ENCODE measurements at places on chromosomes 2 and 18. TPM values are rescaled to one million over a fixed set of nuclear protein-coding genes. Genes with fewer than 3 reads are reported as not detected.
A peak's percentile ranks its signal among the peaks of the same experiment; 100 is the strongest.

- DNase-seq: no peak
Measured at GRCh38 chr2:75311993-75312392, 112.7 kb upstream of the TACR1 start.

DNA sequence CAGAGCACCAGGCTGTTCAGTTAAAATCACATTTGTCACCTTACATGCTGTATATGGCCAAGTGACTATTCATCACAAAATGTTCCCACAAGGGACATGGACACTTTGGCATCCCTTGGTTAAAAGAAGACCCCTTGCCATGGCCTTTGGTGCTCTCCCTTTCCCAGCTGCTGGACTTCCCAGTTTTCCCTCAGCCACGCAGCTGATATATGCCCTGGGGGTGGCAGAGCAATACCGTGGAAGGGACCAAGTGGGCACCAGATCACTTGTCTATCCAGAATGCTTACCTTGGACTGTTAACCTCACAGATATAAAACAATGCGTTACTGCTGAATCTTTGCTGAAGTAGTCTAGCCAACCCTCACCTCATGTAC is 35.3 kb downstream of the PAIP2B start:
- DNase-seq: no peak

DNA sequence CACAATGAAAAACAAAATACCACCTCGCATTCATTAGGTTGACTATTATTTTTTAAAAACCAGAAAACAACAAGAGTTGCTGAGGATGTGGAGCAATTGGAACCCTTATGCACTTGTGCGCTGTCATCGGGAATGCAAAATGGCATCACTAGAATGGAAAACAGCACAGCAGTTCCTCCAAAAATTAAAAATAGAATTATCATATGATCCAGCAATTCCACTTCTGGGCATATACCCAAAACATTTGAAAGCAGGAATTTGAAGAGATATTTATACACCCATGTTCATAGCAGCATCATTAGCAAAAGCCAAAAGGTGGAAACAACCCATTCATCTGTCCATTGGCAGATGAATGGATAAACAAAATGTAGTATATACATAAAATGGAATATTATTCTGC is 11.9 kb upstream of the NMUR1 start:
- DNase-seq: no peak

DNA sequence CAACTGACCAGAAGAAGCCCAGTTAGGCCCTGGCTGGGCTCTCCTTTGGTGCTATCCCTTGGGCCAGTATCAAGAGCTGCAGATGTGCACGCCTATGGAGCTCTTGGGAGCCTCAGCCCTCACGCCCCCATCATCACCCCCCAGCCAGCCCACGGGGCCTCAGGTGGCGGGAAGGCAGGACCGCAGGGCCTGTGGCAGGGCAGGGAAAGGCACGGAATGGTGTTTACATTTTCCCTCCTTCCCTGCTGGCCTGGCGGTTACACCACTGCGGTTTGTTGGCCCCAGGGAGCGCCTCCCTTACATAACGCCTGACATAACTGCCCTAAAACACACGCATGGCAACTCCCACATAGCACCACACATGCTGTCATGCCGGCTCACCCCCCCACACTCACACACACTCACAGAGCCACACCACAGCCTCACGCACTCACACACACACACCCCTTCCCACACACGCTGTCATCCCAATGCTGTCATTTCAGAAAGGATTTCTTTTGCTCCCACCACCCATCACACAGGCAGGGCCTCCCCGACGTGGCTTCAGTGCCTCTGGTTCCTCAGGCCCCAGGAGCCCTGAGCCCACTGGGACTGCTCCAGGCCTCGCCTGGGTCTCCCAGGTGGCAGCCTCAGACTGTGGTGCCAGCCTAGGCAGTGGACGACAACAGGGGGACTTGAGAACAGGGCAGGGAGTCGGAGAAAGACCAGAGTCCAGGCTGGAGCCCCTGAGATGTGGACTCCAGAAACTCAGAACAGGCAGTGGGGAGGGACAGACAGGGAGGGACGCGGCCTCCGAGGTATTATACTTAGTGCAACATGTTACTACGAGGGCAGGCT is 15.7 kb downstream of the ZFP36L2 start:
- peak; percentile 82 for DNase-seq

DNA sequence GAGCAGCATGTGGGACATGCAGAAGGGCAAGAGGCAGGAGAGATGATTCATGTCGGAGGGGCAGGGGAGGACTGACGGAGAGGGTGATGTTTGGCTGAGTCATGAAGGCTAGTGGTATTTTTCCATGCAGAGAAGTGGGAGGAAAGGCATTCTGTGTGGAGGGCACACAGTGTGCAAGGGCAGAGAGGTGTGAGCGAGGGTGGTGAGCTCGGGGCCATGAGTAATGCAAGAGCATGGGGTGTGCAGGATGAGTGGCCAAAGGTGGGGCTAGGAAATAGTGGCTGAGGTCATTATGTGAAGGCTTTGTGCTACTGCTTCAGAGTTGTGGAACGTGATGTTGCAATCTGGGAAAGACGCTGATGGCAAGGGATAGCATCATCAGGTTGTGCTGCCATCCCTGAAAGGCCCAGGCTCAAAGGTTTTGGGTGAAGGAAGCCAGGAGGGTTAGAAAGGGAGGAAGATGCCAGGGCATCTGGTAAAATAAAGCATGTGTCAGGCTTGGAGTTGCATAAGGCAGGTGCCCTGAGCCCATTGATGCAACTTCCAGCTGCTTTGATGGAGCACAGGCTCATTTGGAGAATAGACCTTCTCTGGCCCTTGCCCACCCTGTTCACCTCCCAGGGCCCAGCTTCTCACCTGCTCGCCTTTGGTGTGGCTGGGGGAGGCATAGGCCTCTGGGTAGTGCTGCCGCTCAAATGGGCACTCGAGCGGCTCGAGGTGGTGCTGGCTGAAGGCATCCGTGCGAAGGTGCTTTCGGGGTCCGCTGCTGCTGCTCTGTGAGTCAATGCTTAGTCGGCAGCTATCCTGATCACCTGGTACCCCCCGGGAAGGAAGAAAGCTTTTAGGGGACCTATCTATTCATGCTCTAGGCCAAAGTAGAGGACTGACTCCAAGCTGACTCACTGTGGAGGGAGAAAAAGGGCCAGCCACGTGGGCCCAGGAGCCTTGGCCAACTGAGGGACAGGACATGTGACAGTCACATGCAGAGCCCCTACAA is 37.5 kb downstream of the PAX8 start:
- DNase-seq: peak; percentile 87

DNA sequence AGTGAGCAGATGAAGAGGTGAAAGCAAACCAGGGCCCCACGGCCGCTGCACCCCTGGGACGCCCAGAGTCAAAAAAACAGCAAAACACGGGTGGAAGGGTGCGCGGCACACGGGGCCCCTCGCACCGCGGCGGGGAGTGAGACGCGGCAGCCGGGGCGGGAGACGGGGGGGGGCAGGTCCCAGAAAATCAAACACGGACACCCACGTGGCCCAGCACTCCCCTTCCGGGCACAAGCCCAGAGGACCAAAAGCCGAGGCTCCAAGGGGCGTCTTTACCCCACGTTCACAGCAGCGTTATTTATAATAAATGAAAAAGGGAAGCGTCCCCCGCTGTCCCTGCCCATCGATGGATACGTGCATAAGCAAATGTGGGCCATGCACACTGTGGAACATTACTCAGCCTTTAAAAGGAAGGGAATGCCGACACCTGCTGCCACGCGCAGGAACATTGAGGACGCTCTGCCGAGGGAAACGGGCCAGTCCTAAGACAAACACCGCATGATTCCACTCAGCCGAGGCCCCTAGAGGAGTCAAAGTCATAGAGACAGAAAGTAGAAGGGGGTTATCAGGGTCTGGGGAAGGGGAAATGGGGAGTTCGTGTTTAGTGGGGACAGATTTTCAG is 677 bp upstream of the COPS9 start:
- no peak for DNase-seq

DNA sequence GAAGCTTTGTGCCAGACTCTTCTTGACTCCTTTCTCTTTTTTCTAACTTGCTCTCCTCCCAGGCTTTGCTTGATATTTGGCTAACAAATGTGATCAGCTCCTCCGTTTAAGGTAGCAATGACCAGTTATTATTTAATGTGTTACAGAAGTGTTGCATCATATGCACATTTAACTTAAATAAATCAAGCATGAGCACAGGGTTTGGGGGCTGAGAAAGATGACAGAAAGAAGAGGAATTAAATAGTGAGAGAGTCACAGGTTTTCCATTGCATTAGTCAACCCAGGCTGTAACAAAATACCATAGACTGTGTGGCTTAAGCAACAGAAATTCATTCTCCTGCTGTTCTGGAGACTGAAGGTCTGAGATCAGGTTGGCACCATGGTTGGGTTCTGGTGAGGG is 343.8 kb downstream of the RPRM start:
- DNase-seq: no peak

DNA sequence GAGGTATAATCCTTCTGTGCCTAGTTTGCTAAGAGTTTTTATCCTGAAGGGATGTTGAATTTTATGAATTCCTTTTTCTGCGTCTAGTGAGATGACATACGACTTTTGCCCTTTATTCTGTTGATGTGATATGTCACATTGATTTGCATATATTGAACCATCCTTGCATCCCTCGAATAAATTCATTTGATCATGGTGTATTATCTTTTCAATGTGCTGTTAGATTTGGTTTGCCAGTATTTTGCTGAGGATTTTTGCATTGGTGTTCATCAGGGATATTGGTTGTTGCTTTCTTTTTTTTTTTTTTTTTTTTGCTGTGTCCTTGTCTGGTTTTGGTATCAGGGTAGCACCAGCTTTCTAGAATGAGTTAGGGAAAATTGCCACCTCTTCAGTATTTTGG is 9.1 kb downstream of the GCC2 start:
- no peak for DNase-seq

- DNase-seq: no peak
Measured at GRCh38 chr2:218569661-218570500, 1.2 kb downstream of the CNOT9 start.

DNA sequence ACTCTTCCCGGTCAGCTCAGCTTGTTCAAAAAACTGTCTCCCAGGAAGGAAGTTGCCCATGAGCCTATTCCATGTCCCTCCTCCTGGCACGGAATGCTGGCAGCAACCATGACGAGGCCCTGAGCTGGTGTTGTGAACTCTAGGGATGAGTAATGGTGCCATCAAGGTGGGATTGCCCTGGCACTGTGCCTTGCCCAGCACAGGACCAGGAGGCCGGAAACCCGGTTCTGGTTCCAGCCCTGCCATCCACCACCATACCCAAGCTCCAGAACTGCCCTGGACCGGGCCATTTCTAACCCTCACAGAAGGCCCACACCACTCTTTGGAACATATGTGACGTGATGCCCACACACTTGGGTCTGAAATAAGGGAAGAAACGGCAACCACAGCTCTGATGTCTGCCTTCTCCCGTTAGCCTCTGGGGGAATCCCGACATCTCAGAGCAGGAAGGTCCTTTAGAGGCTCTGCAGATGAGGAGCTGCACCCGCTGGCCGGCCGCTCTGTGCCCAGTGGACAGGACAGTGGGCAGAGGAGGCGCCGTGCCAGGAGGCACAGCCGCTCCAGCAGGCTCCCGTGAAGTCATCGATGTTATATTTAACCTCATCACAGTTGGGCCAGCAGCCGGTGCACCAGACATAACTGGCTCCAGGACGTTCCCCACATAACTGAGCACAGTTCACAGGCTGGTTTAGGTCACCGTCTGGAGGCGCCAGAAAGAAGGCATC is 462.1 kb upstream of the ID2 start:
- peak; percentile 87 for DNase-seq

- no peak for DNase-seq
Measured at GRCh38 chr2:27006602-27007415, 26.0 kb upstream of the TMEM214 start.

GRCh38 chr2:219405451-219405850 is 12.7 kb upstream of the DES start:
- DNase-seq: peak; percentile 95

- DNase-seq: peak; percentile 83
Measured at GRCh38 chr2:85390941-85391669, 19.1 kb downstream of the CAPG start.

GRCh38 chr2:29322011-29322410 is 206.8 kb downstream of the CLIP4 start:
- no peak for DNase-seq

GRCh38 chr2:43047187-43047780 is 179.1 kb downstream of the ZFP36L2 start:
- peak; percentile 44 for DNase-seq

DNA sequence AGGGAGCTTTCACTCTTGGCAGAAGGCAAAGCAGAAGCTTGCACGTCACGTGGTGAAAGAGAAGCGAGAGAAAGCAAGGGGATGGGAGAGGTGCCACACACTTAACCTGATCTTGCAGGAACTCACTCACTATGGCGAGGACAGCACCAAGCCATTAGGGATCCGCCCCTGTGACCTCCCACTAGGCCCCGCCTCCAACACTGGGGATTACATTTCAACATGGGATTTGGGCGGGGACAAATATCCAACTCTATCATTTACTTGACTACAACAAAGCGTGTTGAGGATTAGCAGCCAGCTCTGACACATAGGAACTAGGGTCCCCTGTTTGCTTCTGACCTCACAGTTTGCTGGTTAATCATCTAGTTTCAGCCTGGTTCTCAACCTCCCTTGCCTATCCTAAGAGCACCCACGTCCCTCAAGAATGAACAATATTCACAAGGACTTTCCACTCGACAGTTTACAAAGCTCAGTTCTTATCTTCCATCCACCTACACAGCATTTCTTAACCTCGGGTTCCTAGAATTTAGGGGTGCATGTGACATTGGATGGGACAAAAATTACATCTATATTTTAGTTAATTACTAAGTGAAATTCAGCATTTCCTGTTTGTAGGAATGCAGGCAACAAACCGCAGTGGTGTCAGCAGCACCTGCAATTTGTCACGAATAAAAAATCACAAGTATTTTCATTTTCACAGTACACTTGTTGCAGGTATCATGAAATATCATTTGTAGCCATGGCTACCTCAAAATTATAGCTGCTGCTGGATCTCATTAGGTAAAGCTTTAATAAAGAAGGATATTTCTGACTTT is 36.0 kb downstream of the LBH start:
- DNase-seq: no peak

GRCh38 chr2:19185086-19185485 is 173.3 kb downstream of the OSR1 start:
- no peak for DNase-seq

- DNase-seq: no peak
Measured at GRCh38 chr2:181957668-181958067, 28.0 kb upstream of the PPP1R1C start.

- no peak for DNase-seq
Measured at GRCh38 chr2:131584380-131584779, 56.7 kb downstream of the CCDC74A start.

- no peak for DNase-seq
Measured at GRCh38 chr2:204663816-204664425, 118.6 kb downstream of the PARD3B start.

UGT1A4 gene
- not detected for total RNA-seq

PTPRN gene
- 8.8 TPM for total RNA-seq

TMEM37 gene
- total RNA-seq: 1.1 TPM

DSG4 gene
- total RNA-seq: not detected

COPS9 gene
- total RNA-seq: 376 TPM

EDAR gene
- total RNA-seq: not detected

ROCK1 gene
- 86.7 TPM for total RNA-seq

REEP1 gene
- total RNA-seq: 98.0 TPM

LCT gene
- total RNA-seq: not detected

GATA6 gene
- total RNA-seq: 15.1 TPM
